ENCODE measurements at places on chromosomes 12 and 14.

DNA sequence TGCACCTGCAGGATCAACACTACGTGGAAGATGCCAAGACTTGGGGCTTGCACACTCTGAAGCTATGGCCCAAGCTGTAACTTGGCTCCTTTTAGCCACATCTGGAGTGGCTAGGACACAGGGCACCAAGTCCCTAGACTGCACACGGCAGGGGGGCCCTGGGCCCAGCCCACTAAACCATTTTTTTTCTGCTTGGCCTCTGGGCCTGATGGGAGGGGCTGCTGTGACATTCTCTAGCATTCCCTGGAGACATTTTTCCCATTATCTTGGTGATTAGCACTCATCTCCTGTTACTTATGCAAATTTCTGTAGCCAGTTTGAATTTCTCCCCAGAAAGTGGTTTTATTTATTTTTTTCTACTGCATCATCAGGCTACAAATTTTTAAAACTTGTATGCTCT lies 1080.7 kb downstream of the LRFN5 start:
- no peaks in the 10 kb centered on the region for H3K36me3 ChIP-seq
- no peaks in the 10 kb centered on the region for H3K4me1 ChIP-seq
- no peaks in the 10 kb centered on the region for H3K27me3 ChIP-seq
- H3K27ac ChIP-seq = no peak overlapping the region
- DNase-seq = no peak
- H3K4me3 ChIP-seq = no peak overlapping the region

DNA sequence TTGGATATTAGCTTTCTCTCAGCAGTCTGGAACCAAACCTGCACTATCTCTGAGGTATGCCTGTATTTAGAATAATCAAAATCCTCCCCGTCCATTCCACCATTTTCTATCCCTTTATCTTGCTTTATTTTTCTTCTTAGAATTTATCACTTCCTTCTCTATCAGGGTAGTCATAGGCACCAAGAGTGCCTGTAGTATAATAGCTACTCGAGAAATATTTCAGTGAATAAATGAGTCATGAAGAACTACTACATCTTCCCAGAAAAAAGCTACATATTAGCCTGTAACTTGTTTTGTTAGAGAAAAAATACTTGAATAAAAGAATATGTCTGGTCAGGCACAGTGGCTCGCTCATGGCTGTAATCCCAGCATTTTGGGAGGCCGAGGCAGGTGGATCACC lies 4.3 kb downstream of the SLC2A14 start:
- H3K36me3 ChIP-seq = no peaks in the 10 kb centered on the region
- peaks cover 33% of the 10 kb centered on the region for H3K27me3 ChIP-seq
- no peak overlapping the region for H3K27ac ChIP-seq
- DNase-seq = no peak

DNA sequence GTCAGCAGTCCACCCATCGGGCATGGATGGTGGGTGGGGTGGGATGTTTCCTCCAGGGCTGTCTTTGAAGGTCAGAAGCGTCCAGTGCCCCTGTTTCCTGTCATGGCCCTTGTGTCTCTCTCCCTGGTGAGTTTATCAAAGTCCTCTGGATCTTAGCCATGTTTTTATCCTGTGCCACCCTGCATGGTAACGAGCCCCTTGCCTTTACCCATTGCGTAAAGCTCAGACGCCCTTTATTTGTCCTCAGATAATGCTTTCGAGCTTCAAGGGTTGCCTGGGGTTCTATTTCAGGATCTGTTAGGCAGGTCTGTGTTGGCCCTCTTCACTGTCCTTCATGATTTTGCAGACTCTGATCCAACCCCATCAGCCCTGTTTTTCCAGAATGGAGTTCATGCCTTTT lies 172.9 kb downstream of the TSPAN9 start:
- no peak overlapping the region for H3K4me3 ChIP-seq
- no peak for DNase-seq
- peaks cover 98% of the 10 kb centered on the region for H3K4me1 ChIP-seq

DNA sequence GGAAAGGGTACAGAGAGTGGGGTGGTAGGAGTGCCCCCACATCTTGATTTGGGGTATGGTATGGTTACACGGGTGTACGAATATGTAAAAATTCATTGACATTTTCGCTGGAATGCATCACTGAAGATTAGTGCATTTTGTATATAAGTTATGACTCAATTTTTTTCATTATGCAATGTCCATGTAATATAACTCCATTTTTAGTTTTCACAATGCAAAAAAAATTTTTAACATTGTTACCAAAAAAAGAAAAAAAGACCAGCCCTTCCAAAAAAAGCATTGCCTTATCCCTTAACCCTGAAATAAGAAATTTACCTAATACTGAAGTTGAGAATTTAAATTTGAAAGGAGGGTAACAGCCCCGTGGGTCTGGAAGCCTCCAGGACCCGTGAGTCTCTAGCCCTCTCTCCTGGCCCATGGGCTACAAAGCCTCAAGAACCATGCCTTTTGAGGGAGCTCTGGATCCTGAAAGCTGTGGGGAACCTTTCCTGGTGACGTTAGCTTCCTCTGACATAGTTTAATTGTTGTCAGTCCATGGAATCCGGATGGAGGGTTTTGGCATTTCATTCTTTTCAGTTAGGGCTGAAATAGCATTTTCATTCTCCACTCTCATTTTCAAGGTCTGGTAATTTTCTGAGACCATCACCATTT lies 55.6 kb upstream of the ACTN1 start:
- no peaks in the 10 kb centered on the region for H3K36me3 ChIP-seq
- no peaks in the 10 kb centered on the region for H3K27me3 ChIP-seq
- H3K4me1 ChIP-seq = peaks cover 41% of the 10 kb centered on the region
- H3K27ac ChIP-seq = no peak overlapping the region
- no peak for DNase-seq

- no peaks in the 10 kb centered on the region for H3K36me3 ChIP-seq
- H3K4me1 ChIP-seq = peaks cover 11% of the 10 kb centered on the region
- no peak for DNase-seq
- peaks cover 98% of the 10 kb centered on the region for H3K27me3 ChIP-seq
- H3K27ac ChIP-seq = no peak within 1 kb of the TSS
Observed at GRCh38 chr14:60485598-60486251, at the start of gene C14orf39. Gene C14orf39, minus strand, starts transcription at chr14:60486063. Its CDS starts 985 bp downstream, at chr14:60485078.

All from left ventricle myocardium inferior (tissue), 1 donor.